ENCODE measurements at places on chromosomes 2 and 18.

- no peak for DNase-seq
Observed at GRCh38 chr2:156405586-156405985, 30.6 kb upstream of the GPD2 start.

- DNase-seq: no peak
Observed at GRCh38 chr2:129375632-129376425, 603.6 kb upstream of the RAB6C start.

GRCh38 chr2:216949700-216950413, 90.0 kb upstream of the TNP1 start:
- no peak for DNase-seq

DNA sequence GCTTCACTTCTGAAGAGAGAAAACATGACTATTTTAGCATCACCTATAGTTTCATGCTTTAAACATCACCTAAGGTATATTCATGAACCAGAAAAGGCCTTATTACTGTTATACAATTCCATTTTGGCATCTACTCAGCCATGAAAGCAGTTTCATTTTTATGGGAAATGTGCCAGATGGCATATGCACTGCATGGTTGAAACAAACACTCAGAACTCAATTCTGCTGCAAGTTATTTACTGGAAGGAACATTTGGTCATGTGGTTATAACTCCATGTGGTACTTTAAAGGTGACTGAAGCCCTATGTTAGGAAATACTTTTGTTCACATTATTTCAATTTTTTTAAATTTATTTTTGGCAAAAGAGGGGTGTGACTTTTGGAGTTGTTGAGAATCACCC, 287.5 kb upstream of the CRIM1 start:
- no peak for DNase-seq

GRCh38 chr18:73986711-73987110, 160.9 kb downstream of the FBXO15 start:
- DNase-seq: no peak

GRCh38 chr2:110977403-110977802, 143.3 kb upstream of the BCL2L11 start:
- no peak for DNase-seq

- no peak for DNase-seq
Observed at GRCh38 chr2:70596293-70596692, 42.7 kb upstream of the TGFA start.

DNA sequence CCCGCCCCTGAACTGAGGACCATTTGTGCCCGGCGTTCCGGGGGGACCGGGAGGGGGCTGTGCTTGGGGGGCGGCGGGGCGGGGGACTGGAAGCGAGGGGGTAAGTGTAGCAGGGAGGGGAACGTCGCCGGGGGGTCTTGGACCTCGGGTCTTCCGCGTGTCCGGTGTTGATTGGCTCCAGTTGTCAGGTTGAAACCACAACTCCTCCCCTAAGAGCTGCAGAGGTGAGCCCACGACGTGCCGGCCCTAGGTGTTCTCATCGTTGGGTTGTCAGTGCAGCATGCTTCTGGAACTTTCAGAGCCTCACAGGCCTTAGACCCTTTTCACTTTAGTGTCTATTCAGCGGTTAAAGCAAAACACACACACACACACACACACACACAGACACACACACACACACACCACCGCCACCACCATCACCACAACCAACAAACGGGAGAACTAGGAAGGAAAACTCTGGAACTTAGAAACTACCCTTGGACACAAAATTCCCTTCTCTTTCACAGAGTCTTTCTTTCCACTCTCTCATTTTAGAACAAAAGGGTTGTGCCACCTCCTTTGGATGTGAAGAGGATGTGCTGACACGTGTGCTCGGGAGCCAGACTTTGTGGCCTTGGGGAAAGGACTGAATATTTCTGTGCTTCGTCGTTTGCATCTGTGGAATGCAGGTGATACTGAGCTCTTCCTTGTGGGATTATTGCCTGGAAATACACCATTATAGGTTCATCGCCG, 6.7 kb upstream of the DLX2 start:
- DNase-seq: no peak

GRCh38 chr2:166960702-166961270, 72.5 kb downstream of the XIRP2 start:
- no peak for DNase-seq

DNA sequence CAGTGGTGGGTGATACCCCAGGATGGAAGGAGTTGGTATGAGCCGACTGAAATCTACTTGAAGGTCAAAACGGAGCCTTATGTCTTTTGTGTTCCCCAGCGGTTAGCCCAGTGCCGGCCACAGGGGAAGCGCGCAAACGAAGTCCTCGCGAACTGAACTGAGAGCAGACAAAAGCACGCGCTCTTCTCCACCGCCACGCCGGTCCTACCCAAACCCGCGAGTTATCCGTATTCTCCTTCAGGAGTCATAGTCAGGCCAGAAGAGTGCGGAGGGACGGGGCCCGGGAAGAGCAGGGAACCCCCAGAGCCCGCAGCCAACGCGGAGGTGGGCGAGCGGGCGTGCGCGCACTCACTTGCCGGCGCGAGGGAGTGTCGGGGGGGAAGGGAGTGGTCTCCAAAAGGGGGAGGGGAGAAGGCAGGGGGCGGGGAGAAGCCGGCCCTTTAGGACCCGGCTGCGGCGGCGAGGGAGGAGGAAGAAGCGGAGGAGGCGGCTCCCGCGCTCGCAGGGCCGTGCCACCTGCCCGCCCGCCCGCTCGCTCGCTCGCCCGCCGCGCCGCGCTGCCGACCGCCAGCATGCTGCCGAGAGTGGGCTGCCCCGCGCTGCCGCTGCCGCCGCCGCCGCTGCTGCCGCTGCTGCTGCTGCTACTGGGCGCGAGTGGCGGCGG, at the start of gene IGFBP2:
IGFBP2 (plus strand) TSS at position 469 of the 664 bp plus-strand sequence; CDS start at position 573, 104 bp downstream.
- DNase-seq: no peak

DNA sequence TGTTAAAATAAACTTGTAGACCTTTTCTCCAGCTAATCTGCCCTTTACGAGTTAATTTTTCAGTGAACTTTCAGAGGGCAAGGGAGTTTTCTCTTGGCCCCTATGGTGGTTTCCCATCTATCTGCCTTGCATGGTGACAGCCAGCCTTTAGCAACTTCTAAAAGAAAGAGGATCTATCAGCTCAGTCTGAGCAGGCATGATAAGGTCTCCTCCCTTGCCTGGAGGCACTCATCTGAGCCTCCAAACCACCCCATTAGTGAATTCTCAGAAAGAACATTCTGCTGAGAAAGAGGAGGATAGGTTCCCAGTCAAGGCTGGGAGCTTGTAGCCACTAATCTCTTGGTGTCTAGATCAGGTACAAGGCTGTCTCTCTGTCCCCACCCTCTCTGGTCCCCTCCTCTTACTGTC, 10.7 kb upstream of the GYPC start:
- peak; percentile 0 for DNase-seq
